Testis (tissue), 5 donors: ENCODE measurements at places on chromosomes 6 and 20.
A peak's percentile ranks its signal among the peaks of the same experiment; 100 is the strongest.

DNA sequence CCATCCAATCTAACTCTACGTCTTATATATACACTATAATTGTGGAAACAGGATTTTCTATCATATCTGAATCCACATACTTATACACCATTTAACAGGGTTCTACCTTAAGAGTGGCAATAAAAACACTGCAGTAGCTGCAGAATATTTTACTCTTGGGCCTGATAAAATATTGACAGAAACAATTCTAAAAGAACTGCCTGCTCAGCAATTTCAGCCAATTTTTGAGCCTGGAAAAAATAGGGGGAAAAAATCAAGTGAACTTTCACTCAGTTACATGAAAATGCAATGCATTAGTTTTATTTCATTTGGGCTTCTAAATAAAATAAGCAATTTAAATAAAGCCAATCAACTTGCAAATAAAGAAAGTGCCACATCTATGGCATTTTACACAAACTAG, 246.5 kb upstream of the RUNX2 start:
- no peak overlapping the region for H3K4me3 ChIP-seq
- no peaks in the 10 kb centered on the region for H3K27me3 ChIP-seq
- DNase-seq = no peak
- H3K4me1 ChIP-seq = no peaks in the 10 kb centered on the region

DNA sequence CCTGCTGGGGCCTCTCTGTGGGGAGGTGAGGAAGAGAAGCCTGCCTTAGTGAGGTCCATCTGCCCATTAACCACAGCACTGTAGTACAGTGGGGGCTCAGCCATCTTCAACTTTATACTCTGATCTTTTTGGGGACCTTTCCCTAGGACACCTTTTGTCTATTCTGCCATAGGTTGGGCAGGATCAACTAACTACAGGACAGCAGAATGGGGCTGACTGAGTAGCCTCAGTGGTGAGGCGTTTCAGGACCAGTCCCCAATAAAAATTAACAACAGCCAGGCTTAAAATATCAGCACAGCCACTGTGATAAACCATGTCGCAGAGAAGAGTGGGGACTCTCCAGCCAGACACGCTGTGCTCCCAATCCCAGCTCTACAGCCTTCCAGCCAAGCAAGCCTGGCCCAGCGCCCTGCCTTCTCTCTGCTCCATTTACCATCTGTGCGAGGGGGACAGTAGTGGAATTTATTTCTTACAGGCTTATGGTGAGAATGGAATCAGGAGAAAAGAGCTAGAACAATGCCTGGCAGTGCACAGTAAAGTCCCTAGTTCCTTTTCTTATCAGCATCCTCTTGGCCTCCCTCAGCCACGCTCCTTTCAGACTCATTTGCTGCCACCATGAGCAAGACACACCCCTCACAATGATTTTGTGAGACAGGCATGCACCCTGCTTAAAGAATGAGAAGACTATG, 75.5 kb downstream of the SLC22A23 start:
- no peak for DNase-seq
- no peaks in the 10 kb centered on the region for H3K27me3 ChIP-seq
- H3K4me1 ChIP-seq = peaks cover 7% of the 10 kb centered on the region
- no peak overlapping the region for H3K27ac ChIP-seq
- no peaks in the 10 kb centered on the region for H3K36me3 ChIP-seq
- H3K4me3 ChIP-seq = no peak overlapping the region

- peak; percentile 72 for DNase-seq
- H3K4me3 ChIP-seq = peak within 1 kb of the TSS; percentile 35
- no peaks in the 10 kb centered on the region for H3K36me3 ChIP-seq
- H3K4me1 ChIP-seq = peaks cover 4% of the 10 kb centered on the region
Observed at GRCh38 chr6:134317471-134318131, at the start of gene SGK1. Gene SGK1, minus strand, starts transcription at chr6:134318112. Its CDS starts 652 bp downstream, at chr6:134317460.

GRCh38 chr20:57265997-57266290, 497 bp downstream of the BMP7 start:
- H3K4me1 ChIP-seq = no peaks in the 10 kb centered on the region
- H3K4me3 ChIP-seq = peak overlapping the region; percentile 34
- H3K36me3 ChIP-seq = no peaks in the 10 kb centered on the region
- DNase-seq = no peak
- no peaks in the 10 kb centered on the region for H3K27me3 ChIP-seq

- peak; percentile 43 for DNase-seq
- peaks cover 24% of the 10 kb centered on the region for H3K4me1 ChIP-seq
- no peaks in the 10 kb centered on the region for H3K36me3 ChIP-seq
- peak overlapping the region; percentile 96 for H3K27ac ChIP-seq
- H3K27me3 ChIP-seq = no peaks in the 10 kb centered on the region
Observed at GRCh38 chr6:73579851-73580246, 59.0 kb upstream of the EEF1A1 start.

DNA sequence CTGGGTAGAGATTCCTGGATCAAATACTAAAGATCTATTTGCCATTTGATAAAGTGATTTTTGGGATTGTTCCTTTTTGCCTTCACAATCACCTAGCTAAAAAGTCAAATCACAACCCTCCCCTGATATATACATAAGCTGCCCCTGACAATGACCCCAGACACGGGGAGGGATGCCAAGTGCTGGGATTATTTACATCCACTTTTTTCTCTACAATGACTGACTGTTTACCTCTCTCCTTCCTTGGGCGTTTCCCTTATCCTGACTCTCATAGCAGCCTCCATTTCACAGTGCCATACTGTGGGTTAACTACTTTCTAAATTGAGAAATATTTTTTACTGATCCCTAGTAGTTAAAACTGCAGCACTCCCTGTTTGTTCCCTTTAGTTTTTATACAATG, 150.8 kb upstream of the TMEM170B start:
- no peaks in the 10 kb centered on the region for H3K27me3 ChIP-seq
- no peak overlapping the region for H3K27ac ChIP-seq
- no peaks in the 10 kb centered on the region for H3K36me3 ChIP-seq

GRCh38 chr20:45097485-45098102, 3.3 kb downstream of the KCNS1 start:
- DNase-seq = peak; percentile 76
- H3K27me3 ChIP-seq = no peaks in the 10 kb centered on the region
- no peak overlapping the region for H3K27ac ChIP-seq
- no peaks in the 10 kb centered on the region for H3K4me1 ChIP-seq

- H3K27ac ChIP-seq = no peak overlapping the region
- no peak overlapping the region for H3K4me3 ChIP-seq
- no peak for DNase-seq
- no peaks in the 10 kb centered on the region for H3K36me3 ChIP-seq
- no peaks in the 10 kb centered on the region for H3K27me3 ChIP-seq
Observed at GRCh38 chr6:108961985-108962384, 113.8 kb downstream of the ARMC2 start.

GRCh38 chr6:168607272-168608112, 166.5 kb downstream of the SMOC2 start:
- no peaks in the 10 kb centered on the region for H3K36me3 ChIP-seq
- H3K27me3 ChIP-seq = no peaks in the 10 kb centered on the region
- H3K27ac ChIP-seq = no peak overlapping the region
- no peaks in the 10 kb centered on the region for H3K4me1 ChIP-seq

GRCh38 chr20:15556869-15557268, 1016.4 kb downstream of the KIF16B start:
- H3K4me1 ChIP-seq = no peaks in the 10 kb centered on the region
- no peak overlapping the region for H3K27ac ChIP-seq
- no peaks in the 10 kb centered on the region for H3K27me3 ChIP-seq
- DNase-seq = no peak

DNA sequence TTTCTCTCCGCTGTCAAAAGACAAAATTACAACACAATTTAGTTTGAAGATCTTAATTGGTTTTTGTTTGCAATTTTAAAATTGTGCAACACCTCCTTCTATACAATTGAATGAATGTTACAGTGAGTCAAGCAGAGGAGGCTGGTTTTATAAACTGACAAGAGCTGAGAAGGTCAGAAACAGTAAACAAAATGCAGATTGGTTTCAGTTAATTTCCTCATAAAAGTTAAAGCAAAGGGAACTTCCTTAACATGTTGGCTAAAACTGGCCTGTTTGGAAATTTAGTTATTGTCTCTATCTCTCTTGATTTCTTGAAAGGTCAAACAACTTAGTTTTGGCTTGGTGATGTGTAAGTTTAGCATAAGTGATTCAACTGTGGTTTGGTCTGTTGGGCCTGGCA, 22.2 kb downstream of the KHDC1L start:
- DNase-seq = no peak
- no peaks in the 10 kb centered on the region for H3K4me1 ChIP-seq
- no peak overlapping the region for H3K4me3 ChIP-seq
- H3K36me3 ChIP-seq = no peaks in the 10 kb centered on the region
- H3K27ac ChIP-seq = no peak overlapping the region
- no peaks in the 10 kb centered on the region for H3K27me3 ChIP-seq

GRCh38 chr6:111642463-111643158, 36.9 kb upstream of the TRAF3IP2 start:
- H3K4me1 ChIP-seq = no peaks in the 10 kb centered on the region
- H3K4me3 ChIP-seq = no peak overlapping the region
- DNase-seq = peak; percentile 70
- no peaks in the 10 kb centered on the region for H3K36me3 ChIP-seq

DNA sequence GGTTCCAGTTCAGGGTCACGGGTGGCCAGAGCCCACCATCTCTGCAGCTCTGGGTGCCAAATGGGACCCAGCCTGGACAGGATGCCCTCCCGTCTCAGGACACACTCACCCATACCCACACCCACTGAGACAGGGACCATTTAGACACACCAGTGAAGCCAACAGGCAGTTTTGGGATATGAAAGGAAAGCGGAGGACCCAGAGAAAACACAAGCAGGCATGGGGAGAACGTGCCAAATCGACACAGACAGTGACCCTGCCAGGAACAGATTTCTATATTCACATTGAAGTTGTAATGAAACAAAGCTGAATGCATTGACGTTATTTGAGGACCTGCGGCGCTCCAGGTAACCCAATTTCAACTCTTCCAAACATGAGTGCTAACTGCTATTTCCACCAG, 164.5 kb downstream of the DOK5 start:
- no peak for DNase-seq
- H3K36me3 ChIP-seq = no peaks in the 10 kb centered on the region
- no peaks in the 10 kb centered on the region for H3K27me3 ChIP-seq
- no peak overlapping the region for H3K27ac ChIP-seq
- H3K4me1 ChIP-seq = no peaks in the 10 kb centered on the region

DNA sequence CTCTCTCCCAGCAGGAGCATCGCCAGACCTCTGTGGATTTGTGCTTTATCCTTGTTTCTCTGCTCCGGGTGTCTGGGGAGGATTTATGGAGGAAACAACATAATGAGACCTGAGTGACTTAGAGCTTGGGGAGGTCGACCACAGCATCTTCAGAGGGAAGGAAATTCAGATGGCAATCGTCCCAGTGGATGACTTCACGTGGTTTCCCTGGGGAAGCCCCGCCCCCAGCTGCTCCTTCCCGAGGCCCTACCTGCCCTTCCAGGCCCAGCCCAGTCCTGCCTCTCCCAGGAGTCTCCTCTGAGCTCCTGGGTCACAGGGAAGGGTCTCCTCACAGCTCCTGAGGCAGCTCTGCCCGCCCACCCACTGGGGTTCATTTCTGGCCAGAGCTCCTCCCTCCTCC, 430.3 kb upstream of the SULF2 start:
- DNase-seq = no peak
- H3K27ac ChIP-seq = no peak overlapping the region
- no peaks in the 10 kb centered on the region for H3K4me1 ChIP-seq
- H3K36me3 ChIP-seq = no peaks in the 10 kb centered on the region
- no peaks in the 10 kb centered on the region for H3K27me3 ChIP-seq

DNA sequence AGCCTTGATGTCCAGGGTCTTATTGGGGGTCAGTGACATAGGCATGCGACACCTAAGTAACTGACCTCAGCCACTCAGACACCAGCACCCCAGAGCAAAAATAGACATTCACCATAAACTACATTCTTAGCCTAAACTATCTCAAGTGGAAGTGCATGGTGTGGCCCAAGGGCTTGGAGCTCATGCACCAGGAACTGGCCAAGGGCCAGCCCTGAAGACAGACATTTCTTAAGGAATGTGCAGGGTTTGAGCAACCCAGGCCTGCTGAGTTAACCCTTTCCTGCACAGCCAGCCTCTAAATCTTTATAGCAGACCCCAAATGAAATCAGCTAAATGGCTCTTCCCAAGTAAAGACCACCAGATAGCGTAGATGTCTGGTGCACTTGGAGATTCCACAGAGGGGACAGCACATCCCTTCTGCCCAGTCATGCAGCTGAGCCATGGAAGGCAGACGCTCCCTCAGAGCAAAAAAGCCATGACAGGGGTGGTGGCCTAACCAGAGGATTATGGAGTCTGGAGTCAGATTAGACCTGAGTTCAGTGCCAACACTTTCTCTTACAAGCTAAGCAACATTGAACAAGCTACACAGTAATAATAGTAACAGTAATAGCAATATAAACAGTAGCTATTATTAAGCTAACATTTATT, 222.6 kb downstream of the ZMYND8 start:
- H3K27me3 ChIP-seq = no peaks in the 10 kb centered on the region
- H3K4me1 ChIP-seq = no peaks in the 10 kb centered on the region
- DNase-seq = no peak
- H3K27ac ChIP-seq = no peak overlapping the region
- no peak overlapping the region for H3K4me3 ChIP-seq

DNA sequence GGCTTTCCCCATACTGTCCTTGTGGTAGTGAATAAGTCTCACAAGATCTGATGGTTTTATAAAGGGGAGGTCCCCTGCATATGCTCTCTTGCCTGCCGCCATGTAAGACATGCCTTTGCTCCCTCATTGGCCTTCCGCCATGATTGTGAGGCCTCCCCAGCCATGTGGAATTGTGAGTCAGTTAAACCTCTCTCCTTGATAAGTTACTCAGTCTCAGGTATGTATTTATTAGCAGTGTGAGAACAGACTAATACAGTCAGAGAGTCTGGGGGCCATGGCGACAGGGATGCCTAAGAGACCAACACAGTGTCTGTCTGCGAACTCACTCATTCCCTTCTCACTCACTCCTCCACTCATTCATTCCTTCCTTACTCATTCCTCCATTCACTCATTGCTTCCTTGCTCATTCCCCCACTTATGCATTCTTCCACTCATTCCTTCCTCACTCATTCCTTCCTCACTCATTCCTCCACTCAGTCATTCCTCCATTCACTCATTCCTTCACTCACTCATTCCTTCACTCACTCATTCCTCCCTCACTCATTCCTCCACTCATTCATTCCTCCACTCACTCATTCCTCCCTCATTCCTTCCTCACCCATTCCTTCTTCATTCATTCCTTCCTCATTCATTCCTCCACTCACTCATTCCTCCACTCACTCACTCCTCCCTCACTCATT, 137.5 kb upstream of the AGPAT4 start:
- H3K27me3 ChIP-seq = no peaks in the 10 kb centered on the region
- DNase-seq = no peak
- peaks cover 3% of the 10 kb centered on the region for H3K4me1 ChIP-seq
- H3K27ac ChIP-seq = no peak overlapping the region
- H3K36me3 ChIP-seq = no peaks in the 10 kb centered on the region
